Pulmonary artery endothelial cell (primary cell): ENCODE measurements at places on chromosomes 13 and 19. TPM values are rescaled to one million over a fixed set of nuclear protein-coding genes. Genes with fewer than 3 reads are reported as not detected.

PODNL1 gene
- total RNA-seq: 0.04 and 0.13 TPM in 2 replicates

HIPK4 gene
- 0.07 TPM in 1 of 2 replicates, not detected in the other for total RNA-seq

SIGLEC9 gene
- total RNA-seq: not detected in 2 replicates

GARIN5B gene
- total RNA-seq: not detected in 2 replicates

GPR12 gene
- total RNA-seq: not detected in 2 replicates

NLRP11 gene
- not detected in 2 replicates for total RNA-seq

OR7D2 gene
- total RNA-seq: not detected in 2 replicates

SPRY2 gene
- 18.5 and 32.4 TPM in 2 replicates for total RNA-seq

DCUN1D2 gene
- total RNA-seq: 7.7 and 8.2 TPM in 2 replicates

ZNF541 gene
- 0.07 TPM in 1 of 2 replicates, not detected in the other for total RNA-seq

LGALS13 gene
- not detected in 2 replicates for total RNA-seq

EID2B gene
- 3.1 and 4.7 TPM in 2 replicates for total RNA-seq

GFY gene
- total RNA-seq: not detected in 2 replicates

HOMER3 gene
- 172 and 181 TPM in 2 replicates for total RNA-seq

S1PR2 gene
- total RNA-seq: 0.25 and 0.46 TPM in 2 replicates

RHPN2 gene
- total RNA-seq: 2.4 and 3.3 TPM in 2 replicates

PSG7 gene
- not detected in 2 replicates for total RNA-seq

ITGBL1 gene
- 43.0 and 44.3 TPM in 2 replicates for total RNA-seq

CCDC169 gene
- total RNA-seq: 3.8 and 4.7 TPM in 2 replicates

ZFP14 gene
- 2.2 and 4.9 TPM in 2 replicates for total RNA-seq

ZNF836 gene
- total RNA-seq: 5.3 and 6.8 TPM in 2 replicates

GJB6 gene
- total RNA-seq: not detected in 2 replicates

EDDM13 gene
- 0.21 and 0.46 TPM in 2 replicates for total RNA-seq

KISS1R gene
- total RNA-seq: not detected in 2 replicates

R3HDM4 gene
- 22.8 and 29.1 TPM in 2 replicates for total RNA-seq

ZNF587 gene
- total RNA-seq: 20.7 and 21.5 TPM in 2 replicates

SHANK1 gene
- total RNA-seq: 0.26 and 0.63 TPM in 2 replicates

CEACAM16 gene
- total RNA-seq: not detected in 2 replicates

CIRBP gene
- total RNA-seq: 99.5 and 247 TPM in 2 replicates

IL11 gene
- total RNA-seq: 0.33 TPM in 1 of 2 replicates, not detected in the other

FAM216B gene
- total RNA-seq: not detected in 2 replicates

TRIM13 gene
- total RNA-seq: 20.4 and 34.1 TPM in 2 replicates

SPIB gene
- 0.04 TPM in 1 of 2 replicates, not detected in the other for total RNA-seq

KLHL1 gene
- total RNA-seq: not detected in 2 replicates

KATNAL1 gene
- total RNA-seq: 17.9 and 23.7 TPM in 2 replicates

TSPAN16 gene
- total RNA-seq: not detected in 2 replicates

ZNF582 gene
- total RNA-seq: 1.7 and 2.3 TPM in 2 replicates

LILRB2 gene
- not detected in 2 replicates for total RNA-seq

AZU1 gene
- total RNA-seq: not detected in 2 replicates

BST2 gene
- total RNA-seq: 161 and 210 TPM in 2 replicates

ADGRE3 gene
- total RNA-seq: not detected in 2 replicates

SIGLEC5 gene
- not detected in 2 replicates for total RNA-seq

ANKRD24 gene
- total RNA-seq: 0.07 and 0.28 TPM in 2 replicates

PCDH17 gene
- 1.7 and 3.0 TPM in 2 replicates for total RNA-seq

SCEL gene
- total RNA-seq: under 0.01 TPM in 1 of 2 replicates, not detected in the other

SELENOV gene
- not detected in 2 replicates for total RNA-seq

C1QTNF9B gene
- not detected in 2 replicates for total RNA-seq
